ENCODE measurements at places on chromosomes 3 and 15.

DNA sequence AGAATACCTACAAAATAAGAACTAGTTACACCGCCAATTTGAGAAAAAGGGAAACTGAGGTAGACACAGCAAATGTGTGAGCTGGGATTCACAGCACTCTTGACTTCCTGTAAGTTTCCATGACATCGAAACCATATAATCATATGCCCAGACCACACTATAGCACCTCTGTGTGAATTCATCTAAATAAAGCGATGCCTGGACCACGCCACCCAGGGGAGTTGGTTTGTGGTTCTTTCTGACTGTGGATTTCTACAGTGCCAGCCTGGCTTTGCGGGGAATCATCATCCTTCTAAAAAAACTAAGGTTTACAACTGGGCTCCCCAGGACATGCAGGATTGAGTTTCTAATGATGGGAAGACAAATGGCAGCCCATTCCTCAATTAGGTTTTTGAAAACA is 23.5 kb upstream of the CA12 start:
- DNase-seq: no peak

DNA sequence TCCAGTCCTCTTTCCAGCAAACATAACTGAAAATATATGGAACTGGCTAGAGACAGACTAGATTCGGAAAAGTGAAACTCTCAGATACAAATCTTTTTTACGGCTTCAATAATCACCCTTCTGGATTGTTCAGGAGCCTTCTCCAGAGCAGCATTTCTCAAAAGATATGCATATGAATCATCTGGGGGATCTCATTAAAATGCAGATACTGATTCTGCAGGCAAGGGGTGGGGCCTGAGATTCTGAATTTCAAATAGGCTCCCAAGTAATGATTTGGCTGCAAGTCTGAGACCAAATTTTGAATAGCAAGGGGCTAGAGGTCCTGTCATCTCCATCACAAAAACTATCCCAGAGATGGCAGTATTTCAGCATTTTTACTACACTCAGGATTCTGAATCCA is 165.4 kb downstream of the CTNNB1 start:
- DNase-seq: no peak

DNA sequence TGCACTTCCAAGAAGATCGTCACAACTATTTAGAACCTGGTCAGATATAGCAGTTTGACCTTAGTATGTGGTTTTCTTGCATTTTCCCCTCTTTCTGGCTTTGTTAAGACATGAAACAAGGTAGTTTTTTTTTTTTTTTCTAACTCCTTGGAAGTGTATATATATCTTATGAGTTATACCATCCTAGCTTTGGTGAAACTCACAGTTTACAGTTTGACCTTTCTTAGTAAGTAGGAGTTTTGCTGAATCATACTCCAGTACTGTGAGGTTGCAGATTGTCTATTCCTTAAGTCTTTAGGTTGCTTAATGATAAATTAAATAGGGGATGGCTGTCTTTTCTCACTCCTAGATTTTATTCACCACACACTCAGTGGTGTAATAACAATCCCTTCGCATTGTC is 325.0 kb downstream of the RBMS3 start:
- DNase-seq: no peak

DNA sequence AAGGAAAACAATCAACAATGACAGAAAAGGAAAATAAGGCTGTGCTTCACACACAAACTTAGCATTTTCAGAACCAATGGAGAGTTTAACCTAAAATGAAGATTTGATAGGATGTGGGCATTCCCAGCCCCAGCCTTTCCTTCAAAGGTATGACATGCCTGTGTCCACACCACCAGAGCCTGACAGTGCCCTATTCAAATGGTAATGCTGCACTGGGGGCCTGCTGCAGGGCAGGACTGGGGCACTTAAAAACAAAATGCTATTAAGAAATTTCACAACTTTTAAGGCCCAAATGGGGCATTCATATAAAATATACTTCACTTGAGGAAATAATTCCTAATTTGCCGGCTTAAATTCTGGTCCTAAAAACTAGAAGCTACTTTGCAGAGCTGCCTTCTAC is 30.9 kb upstream of the TKT start:
- no peak for DNase-seq

- no peak for DNase-seq
These were observed 231.3 kb upstream of the KCNMB2 start for GRCh38 chr3:178304758-178305467.

GRCh38 chr15:101243420-101243819 is 8.4 kb downstream of the CHSY1 start:
- no peak for DNase-seq

DNA sequence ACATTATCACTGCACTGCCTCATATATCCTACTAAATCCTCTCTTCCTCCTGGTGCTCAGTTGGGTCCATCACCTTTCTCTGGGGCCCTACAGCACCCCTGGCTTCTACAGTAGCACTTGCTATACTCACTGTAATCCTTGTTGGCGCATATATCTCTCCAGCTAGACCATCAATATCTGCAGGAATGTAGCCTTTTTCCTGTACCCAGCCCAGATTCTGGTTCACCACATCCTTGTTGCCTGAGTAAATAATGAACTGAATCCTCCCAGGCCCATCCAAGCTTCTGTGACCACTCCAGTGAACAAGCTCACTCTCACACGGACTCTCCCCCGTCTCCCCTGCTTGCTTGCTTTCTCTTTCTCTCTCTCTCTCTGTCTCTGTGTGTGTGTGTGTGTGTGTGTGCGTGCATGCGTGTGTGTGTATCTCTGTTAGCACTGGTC is 62.5 kb upstream of the LIPC start:
- no peak for DNase-seq

DNA sequence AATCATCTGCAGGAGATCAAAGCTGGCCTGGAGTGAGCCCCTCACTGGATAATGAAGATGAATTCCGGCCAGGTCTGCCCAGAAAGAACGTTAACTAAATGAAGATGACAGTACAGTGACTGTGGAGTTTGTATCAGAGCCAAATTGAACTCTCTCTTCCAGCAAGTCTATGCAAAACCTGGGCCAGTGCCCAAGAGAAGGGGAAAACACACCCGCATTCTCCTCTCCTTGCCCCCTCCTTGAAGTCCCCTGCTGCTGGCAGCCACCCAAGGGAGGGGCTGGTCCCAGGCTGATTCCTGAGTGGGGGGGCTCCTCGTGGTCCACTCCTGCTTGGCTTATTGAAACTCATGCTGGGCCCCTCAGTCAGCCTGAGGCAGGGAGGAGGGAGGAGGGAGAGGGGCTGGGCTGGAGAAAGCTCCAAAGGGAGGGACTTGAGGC is 155.7 kb downstream of the RAB11A start:
- DNase-seq: no peak

DNA sequence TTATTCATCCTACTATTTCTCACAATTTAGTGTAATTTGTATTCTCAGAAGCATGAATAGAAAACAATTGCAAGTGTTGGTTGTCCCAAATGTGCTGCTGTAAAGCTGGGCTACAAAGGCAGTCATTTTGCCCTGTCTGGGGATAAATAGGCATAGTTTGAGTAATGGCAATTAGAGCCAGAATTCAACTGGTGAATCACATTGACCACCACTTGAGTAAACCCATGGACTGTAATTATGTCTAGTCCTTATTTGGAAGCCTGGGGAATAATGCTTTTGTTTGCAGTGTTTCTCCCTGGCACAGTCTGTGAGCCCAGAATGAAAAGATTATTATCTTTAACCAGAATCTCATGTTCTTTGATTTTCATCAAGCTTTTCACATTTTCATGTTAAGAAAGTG is 30.5 kb upstream of the CHL1 start:
- no peak for DNase-seq

- no peak for DNase-seq
These were observed 43.6 kb downstream of the CMSS1 start for GRCh38 chr3:99861216-99861615.

GRCh38 chr15:65163041-65163440 is 22.1 kb downstream of the CLPX start:
- DNase-seq: no peak

- no peak for DNase-seq
These were observed 25.4 kb downstream of the CFAP100 start for GRCh38 chr3:126419886-126420786.

DNA sequence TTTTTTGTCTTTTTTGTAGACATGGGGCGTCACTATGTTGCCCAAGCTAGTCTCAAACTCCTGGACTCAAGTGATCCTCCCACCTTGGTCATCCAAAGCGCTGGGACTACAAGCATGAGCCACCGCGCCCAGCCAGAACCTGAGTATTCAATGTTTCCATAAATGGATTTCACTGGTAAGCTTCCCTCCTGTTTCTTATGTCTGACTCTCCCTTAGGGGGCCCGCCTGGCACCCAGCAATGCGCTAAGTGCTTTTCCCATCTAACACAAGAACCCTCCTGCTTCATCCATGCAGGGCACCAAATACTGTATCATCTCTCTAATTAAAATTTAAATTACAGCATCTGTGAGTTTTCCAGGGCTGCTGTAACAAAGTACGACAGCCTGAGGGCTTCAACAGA is 44.9 kb downstream of the KLF15 start:
- DNase-seq: no peak
